ENCODE measurements at places on chromosomes 7 and 10.

DNA sequence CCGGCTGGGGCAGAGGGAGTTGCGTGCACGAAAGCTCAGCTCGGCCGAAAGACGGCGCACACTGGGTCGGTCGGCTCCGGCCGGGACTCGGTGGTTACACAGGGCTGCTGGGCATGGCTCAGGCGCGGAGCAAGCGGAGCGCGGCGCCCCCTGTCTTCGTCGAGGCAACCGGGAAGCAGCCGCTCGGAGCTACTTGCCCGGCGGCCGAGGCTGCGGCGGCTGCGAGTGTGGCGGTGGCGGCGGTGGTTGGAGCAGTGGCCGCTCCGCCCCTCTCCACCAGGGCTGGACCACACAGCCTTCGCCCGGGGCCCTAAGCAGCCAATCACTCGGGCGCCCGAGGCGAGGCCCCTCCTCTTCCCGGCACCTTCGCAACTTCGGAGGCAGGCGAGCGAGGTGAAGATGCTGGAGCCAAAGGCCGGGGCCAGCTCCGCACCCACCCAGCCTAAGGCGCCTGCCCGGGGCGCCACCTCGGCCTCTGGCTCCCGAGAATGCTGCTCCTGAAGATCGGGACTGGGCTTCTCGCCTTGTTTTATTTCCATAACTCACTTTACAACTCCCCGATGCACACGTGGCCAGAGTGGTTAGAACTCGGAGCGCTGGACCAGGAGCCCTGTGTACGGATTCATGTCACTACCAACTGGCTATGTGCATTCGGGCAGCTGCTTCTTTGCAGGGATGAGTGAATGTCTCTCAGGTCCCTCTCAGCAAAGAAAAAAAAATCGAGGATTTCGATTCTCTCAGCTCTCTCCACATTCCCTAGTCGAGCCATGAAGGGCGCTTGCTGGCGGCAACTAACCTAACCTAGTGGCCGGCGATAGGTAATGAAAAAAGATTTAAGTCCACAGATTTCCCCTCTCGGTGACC is at the start of gene TLL2:
Gene TLL2, minus strand, starts transcription at position 229 of the 864 bp plus-strand sequence. CDS start 241 bp downstream, outside the sequence.
- peak; percentile 90 for DNase-seq

DNA sequence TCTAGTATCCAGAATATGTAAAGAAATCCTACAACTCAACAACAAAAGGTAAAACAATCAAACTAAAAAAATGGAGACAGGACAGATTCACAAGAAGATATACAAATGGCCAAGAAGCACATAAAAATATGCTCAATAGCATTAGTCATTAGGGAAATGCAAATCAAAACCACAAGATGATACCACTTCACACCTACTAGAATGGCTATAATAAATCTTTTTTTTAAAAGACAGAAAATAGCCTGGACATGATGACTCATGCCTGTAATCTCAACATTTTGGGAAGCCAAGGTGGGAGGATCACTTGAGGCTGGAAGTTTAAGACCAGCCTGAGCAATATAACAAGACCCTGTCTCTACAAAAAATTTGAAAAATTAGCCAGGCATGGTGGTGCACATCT is 27.9 kb upstream of the CHCHD3 start:
- DNase-seq = no peak

- peak; percentile 13 for DNase-seq
Observed at GRCh38 chr7:107322015-107322414, 147.8 kb upstream of the GPR22 start.

DNA sequence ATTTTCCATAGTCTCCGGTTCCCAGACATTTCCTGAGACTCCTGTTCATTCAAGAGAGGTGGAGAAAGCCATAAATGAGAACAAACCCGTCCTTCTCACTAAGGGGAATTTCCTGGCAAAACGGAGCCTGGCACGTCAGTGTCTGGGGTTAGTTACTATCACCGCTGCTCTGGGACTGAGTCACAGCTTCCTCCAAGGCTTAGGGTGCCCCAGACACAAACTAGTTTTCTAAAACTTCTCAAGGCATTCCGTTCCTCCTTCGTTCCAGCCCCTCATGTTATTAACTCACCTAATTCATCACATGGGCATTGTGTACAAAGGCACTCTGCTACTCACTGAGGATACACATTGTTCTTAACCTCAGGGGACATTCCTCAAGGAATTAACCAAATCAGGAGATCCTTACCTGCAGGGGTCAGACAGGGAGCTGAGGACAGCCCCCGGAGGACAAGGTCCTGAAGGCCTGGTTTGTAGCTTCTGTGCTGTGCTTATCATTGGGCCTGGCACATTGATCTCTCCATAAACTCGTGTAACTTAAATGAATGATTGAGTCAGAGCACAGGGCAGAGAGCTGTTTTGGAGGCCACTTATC is 103.0 kb upstream of the KLF6 start:
- no peak for DNase-seq

- DNase-seq = no peak
Observed at GRCh38 chr7:117645481-117646165, 165.8 kb downstream of the CFTR start.

DNA sequence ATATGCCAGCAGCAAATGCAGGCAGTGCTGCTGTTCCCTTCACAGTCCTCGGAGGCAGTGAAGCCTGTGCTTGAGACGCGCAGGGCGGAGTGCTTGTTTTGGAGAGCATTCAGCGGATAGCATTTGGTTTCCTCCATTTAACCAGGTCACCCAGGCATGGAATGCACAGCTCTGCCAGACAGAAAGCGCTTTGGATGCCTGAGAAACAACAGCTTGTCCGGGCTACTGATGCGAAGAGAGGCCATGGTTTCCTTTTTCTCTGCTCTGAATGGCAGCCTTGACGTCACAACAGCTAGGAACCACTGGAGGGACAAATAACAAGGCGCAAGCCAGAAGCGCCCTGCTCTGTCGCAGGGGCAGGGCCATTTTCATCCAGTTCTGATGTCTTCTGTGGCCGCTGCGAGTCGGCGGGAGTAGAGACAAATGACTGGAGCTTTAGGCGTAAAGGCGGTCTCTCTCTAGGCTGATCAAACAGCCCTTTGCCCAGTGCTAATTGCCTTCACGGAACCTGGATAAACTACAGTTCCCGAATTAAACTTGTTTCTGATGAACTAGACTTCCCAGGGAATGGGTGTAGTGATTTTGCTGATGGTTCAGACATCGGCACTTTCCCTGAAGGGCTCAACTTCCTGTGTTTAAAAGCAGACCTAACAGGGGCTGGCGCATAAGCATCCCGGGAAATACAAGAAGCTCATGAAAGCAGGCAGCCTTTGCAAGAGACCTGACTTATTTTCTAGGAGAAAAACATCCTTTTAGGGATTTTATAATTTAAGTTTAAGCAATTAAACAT is 187.6 kb upstream of the KLF14 start:
- no peak for DNase-seq

DNA sequence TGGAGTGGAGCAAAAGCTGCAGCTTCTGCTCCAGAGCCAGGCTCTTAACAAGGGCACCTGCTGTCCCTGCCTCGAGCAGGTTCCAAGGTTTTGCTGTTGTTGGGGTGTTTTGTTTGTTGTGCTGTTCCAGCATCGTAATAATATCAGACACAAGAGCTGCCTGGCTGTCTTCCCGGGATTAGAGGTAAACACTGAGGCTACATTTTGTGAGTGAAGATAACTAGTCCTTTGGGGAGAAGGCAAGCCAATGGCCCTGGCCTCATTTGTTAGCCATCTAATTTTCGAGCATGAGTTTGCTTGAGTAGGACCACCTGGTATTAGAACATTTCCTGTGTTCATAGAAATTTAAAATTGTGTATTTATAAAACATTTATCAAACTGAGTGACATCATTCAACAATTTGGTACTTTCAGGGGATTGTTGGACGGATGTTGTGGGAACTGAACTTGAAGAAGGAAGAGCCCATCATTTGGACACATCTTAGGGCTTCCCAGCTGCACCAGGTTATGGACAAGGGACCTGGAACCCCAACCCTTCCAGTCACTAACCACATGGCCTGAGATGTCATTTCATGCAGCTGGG is 555.0 kb downstream of the TNS3 start:
- DNase-seq = no peak

DNA sequence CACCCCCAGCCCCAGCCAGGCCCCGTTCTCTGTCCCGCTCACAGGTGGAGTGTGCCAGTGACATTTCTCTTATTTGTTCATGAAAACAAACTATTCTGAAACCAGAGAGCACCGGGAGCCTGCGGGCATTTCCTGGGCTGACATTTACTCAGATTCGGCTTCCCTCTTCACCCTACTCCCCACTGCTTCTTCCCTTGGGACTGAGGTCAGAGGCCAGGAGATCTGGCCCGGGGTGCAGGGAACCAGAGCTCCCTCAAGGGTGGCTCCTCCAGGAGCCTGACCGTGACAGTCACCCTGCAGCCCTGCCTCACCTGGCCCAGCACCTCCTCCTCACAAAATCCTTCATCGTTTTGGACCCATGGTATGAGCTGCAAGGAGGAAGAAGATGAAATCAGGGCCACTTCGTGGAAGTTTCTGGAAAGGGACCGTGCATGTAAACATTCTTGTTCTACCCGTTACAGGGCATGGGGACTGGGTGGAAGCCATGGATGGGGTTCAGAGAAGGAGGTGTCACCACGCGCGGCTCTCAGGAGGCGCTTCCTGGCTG is 12.2 kb downstream of the BHLHA15 start:
- DNase-seq = no peak

GRCh38 chr7:121872831-121873288 is at the start of gene PTPRZ1:
Gene PTPRZ1, plus strand, starts transcription at chr7:121873161. Its CDS starts 339 bp downstream, at chr7:121873500.
- peak; percentile 1 for DNase-seq

- no peak for DNase-seq
Observed at GRCh38 chr7:86978808-86979506, 80.5 kb downstream of the ELAPOR2 start.

DNA sequence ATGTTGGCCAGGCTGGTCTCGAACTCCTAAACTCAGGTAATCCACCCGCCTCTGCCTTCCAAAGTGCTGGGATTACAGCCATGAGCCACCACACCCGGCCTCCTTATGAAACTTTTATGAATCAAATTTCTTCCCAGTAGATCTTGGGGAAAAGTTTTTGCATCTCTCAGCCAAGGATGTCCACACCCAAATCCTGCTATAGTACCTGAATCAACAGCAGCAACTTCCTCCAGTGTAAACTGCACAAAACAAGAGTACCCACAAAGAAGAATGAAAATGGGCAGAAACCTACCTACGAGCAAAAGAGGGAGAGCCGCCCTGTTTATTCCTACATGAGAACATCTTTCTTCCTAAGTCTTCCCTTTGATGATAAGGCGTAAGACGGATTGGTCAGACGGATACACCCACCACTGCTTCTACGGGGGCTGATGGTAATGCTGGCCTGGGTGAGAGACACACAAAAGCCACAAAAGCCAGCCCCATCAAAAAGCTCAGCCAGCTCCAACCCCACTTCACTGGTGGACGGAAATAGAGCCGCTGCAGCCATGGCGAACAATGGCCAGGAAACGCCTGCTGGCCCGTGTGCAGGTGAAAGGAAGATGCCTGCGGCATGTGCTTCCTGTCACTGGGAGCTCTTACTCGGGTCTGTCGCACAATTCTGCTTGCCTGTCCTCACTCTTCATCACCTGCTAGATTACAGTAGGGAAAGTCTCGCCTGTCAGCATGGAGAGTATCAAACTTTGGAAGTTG is 10.4 kb downstream of the JCAD start:
- DNase-seq = no peak

DNA sequence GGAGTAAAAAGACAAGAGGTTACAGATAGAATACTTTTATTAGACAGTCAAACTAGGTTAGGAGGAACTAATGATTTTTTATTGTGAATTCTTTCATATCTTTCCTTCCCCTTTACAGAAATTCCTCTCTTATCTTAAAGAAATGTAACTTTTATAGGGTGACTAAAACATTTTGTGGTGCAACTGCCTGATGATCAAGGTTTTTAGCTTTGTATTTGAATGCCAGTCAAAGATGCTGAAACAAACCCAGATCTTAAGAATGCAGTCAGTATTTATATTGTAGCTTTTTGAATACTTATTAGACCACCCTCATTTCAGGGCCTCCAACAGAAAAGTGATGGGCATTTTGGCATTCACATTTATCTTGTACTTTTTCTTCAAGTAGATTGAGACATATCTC is 27.4 kb downstream of the TAX1BP1 start:
- no peak for DNase-seq

GRCh38 chr7:99792967-99793366 is 9.0 kb upstream of the CYP3A4 start:
- no peak for DNase-seq

GRCh38 chr7:70415179-70415972 is 716.6 kb upstream of the GALNT17 start:
- DNase-seq = no peak

DNA sequence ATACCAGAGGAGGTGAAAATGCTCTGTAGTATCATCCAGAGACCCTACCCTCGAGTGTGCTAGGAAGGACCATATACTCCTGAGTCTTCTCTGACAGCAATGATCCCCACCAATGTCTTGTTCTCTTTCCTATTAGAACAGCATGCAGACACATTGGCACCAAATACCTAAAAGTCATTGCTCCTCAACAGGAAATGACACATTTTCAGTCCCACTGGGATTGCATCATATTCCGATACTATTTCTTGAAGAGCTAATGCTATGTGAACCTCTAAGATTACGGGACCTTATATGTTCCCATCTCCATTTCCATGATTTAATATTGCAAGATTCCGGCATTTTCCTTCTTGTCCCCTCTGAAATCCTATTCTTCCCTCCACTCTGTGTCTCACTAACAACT is 177.4 kb downstream of the NRP1 start:
- DNase-seq = no peak

DNA sequence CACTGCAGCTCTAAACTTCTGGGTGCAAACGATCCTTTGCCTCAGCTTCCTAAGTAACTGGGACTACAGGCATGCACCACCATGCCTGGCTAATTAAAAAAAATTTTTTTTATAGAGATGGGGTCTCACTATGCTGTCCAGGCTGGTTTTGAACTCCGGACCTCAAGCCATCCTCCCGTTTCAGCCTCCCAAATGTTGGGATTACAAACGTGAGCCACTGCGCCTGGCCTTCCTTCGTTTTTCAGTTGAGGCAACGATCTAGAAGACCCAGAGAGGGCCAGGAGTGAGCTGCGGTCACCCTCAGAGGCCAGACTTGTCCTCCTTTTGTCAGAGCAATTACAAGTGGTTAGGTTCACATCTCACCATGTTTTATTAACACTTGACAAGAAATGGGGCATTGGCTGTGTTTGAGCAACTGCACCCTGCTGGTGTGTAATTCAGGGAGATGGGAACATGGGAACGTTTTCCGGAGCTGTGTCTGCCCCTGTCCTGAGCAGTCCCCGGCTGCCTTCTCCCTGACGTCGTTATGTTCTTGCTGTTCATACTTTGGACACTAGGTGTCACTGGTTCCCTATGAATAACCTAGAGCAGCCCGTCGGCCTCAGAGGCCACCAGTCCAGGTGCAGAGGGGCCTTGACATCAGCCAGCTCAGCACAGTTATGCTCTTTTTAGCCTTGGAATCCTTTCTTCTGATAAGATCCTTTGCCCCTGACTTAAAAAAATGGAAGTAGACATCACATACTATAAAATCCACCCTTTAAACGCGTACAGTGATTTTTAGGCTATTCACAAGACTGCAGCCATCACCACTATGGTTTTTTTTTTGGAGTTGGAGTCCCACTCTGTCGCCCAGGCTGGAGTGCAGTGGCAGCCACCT is 375.0 kb downstream of the TYW1 start:
- peak; percentile 57 for DNase-seq

GRCh38 chr7:44131173-44132029 is 8.1 kb upstream of the POLD2 start:
- DNase-seq = no peak
